Activated T-cell treated with anti-CD3 and anti-CD28 coated beads, Interleukin-2, amount 50 U/mL, for 72 hours (primary cell): ENCODE measurements at places on chromosomes 3 and 15.

GRCh38 chr3:102026656-102027055, 177.3 kb downstream of the NFKBIZ start:
- no peak for DNase-seq

DNA sequence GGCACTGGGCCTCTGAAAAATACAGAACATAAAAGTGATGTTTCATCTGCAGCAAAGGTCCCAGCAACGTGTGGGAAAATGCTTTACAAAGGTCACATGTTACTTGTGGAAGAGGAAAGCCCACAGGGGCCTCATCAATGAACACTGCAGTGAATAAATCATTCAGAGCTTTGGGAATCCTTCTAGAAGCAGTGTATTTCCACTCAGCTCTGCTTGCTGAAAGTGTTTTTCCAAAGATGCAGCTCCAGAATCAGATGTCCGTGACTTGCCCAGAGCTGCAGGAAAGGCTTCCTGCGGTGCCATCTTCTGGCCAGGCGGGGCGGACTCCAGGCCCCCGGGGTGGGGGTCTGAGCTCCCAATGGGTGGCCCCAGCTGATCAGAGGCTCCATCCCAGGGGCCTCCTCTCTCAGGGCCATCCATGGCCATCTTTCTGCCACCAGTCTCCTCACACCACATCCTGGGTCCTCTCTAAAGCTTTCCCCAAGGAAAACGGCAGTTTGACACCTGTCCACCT, 81.5 kb downstream of the C3orf70 start:
- DNase-seq, result no peak

DNA sequence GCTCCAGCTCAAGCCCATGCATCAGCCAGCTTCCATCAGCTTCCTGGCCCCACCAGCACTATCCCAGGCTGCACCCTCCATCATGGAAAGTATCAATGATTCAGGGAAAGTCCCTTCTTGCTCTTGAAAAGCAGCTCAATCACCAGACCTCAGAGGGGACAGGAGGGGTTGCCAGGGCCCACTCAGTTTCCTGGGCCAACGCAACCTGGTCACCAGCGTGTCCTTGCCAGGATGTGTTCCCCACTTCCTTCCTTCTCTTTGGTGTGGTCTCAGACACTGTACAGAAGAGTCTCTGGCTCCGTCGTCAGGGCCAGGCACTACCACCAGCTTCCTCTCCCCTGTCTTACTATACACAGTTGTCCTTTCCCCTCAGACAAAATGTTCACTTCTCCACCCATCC, 3.0 kb downstream of the HDC start:
- DNase-seq, result peak; percentile 76

DNA sequence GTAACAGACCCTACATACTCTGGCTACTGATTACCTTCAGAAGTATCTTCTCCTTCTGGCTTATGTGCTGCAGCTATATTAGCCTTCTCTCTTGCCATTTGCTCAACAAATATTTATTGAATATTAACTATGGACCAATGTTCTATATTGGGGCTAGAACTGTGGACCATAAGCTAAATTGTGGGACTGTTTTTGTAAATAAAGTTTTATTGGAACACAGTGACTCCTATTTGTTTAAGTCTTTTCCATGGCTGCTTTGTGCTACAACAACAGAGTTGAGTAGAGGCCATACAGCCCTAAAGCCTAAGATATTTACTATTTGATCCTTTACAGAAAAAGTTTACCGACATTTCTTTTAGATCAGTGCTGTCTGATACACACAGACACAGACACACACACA, 20.3 kb upstream of the XIRP1 start:
- DNase-seq, result no peak

- no peak for DNase-seq
Measured at GRCh38 chr3:67361770-67362169, 292.6 kb downstream of the SUCLG2 start.

DNA sequence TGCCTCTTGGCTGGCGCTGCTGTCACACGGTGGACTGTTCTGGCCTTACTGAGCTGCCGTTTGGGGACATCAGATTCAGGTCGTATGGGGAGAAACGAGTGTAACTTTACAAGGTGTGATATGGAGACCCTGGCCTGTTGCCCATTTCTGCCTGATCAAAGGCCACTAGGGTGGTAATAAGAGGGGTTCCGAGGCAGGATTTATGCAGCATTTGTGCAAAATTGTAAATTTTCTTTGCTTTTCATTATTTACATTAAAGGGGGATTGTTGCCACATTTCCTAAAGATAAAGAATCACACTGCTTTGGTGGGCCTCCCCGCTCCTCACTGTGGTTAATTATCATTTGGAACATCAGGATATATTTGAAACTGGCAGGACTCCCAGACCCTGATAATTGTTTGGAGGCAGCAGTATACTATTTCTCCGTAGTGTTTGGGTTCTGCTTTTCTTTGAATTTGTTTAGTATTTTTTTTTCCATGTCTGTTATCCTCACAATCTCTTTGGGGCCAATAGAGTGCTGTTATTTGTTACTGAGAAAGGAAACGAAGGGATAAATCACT, 891 bp downstream of the NXPE3 start:
- no peak for DNase-seq

GRCh38 chr15:78995921-78996893, 51.4 kb upstream of the CTSH start:
- DNase-seq, result no peak

GRCh38 chr3:121718205-121718846, 31.2 kb downstream of the GOLGB1 start:
- DNase-seq, result no peak

- no peak for DNase-seq
Measured at GRCh38 chr3:21326704-21327475, 424.1 kb downstream of the ZNF385D start.

GRCh38 chr3:98874602-98875249, 26.8 kb downstream of the DCBLD2 start:
- DNase-seq, result no peak

- DNase-seq, result peak; percentile 50
Measured at GRCh38 chr3:28317438-28318022, 31.0 kb upstream of the ZCWPW2 start.

- DNase-seq, result no peak
Measured at GRCh38 chr3:151327571-151328198, 1.7 kb downstream of the P2RY13 start.

- no peak for DNase-seq
Measured at GRCh38 chr3:183114384-183115178, 15.3 kb upstream of the MCCC1 start.

GRCh38 chr3:184713040-184713355, 1.1 kb upstream of the MAGEF1 start:
- no peak for DNase-seq

DNA sequence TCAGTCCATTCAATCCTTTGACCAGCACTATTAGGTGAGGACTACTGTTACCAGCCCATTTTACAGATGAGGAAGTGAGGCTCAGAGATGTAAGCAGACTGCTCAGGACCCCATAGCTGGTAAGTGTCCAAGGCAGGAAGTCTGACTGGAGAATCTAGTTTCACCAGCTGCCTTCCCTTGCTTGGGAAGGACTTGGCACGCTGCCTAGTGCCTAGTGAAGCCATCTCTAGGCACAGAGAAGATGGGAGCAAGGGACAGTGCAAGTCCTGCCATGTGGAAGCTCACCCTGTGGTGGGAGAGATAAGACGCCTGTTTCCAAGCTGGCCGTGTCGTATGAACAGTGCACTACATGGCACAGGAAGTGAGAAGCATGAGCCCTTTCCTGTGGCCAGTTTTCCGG, 111.8 kb upstream of the TMC3 start:
- no peak for DNase-seq

DNA sequence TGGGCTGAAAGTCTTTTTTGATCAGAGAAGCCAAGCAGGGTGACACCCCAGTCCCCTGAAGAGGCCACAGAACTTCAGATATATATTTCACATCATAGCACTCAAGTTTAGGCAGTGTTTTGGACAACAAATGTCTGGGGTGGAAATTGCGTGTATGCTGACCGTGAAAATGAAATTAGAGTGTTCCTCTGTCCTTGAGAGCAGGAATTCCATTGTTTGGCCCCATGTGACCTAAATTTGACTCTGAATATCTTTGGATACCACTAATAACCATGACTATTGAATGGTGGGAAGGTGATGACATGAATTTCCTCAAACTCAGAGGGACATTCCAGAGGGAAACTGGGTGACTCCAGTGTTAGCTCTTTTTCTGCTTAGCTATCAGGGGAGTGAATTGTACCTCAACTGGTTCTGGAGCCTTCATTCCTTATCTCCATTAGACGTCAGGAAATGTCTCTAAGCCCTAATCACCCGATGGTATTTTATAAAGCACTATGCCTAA, 263.5 kb upstream of the RASGRP1 start:
- DNase-seq, result no peak

GRCh38 chr3:74119221-74119620, 494.5 kb upstream of the PDZRN3 start:
- DNase-seq, result no peak

- no peak for DNase-seq
Measured at GRCh38 chr3:31010491-31010890, 116.0 kb upstream of the GADL1 start.

- no peak for DNase-seq
Measured at GRCh38 chr3:94089126-94089525, 26.3 kb downstream of the NSUN3 start.

DNA sequence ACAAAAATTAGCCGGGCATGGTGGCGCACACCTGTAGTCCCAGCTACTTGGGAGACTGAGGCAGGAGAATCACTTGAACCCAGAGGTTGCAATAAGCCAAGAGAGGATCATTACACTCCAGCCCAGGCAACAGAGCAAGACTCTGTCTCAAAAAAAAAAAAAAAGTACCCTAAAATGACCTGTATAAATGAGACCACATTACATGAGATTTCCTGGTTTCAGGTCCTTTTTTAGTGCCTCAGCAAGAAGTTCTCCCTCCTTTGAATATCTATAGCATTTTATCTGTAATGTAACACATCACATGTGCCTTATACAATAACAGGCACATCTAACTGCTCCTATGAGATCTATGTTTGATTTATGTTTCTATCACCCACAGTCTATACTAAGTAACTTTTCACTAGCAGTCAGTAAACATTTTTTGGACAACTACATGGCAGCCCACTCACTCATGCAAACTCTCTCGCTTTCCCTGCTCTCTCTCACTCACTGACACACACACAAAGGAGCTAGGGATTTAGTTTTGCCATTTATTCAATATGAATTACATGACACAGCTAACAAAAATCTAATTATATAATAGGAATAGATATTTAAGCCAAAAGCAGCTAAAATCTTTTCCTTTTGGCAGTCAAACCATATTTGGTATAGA, 34.1 kb downstream of the ADAM10 start:
- no peak for DNase-seq

- no peak for DNase-seq
Measured at GRCh38 chr3:5360453-5360852, 172.9 kb downstream of the EDEM1 start.

GRCh38 chr3:64382153-64382552, 156.9 kb upstream of the PRICKLE2 start:
- DNase-seq, result no peak

DNA sequence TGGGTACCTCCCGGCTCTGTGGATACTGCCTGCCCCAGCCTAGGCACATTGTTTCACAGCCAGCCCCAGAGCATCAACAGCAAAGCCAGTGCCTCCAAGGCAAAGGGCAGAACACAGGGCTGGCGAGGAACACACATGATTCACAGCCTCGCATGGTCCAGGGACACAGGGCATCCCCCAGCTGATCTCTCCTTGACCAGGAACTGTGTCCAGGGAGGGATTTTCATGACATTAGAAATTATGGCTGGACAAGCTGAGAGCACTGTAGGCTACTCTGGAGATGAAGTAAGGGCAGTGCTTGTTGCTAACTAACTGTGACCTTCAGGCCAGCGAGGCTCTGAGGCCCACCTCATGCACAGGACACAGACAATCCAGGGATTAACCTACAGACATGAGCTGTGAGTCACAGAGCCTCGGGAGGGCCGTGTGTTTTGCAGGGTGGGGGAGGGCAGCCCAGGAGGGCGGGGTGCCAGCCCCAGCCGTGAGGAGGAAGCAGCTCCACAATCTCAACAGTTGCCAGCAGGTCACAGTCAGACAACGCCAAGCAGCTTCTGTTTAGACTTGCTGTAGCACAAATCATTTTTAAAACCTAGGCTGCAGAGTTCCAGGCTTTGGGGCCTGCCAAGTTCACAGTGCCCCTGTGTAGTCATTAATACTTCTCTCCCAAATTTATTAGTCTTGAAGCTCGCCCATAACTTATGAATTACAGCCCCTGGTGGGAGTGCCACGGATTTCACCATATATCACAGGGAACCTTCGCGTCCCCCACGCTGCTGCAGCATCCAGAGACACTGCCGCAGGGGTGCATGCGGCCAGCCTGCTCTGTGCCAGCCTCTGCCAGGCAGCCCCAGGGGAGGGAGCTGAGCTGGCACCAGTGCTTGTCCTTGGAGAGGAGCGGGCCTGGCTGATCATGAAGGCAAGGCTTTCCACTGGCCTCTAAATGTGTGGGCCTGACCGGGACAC, 114.7 kb downstream of the ETFA start:
- no peak for DNase-seq

GRCh38 chr3:8458238-8458661, 43.4 kb upstream of the LMCD1 start:
- no peak for DNase-seq

- DNase-seq, result no peak
Measured at GRCh38 chr15:69782139-69782658, 315.5 kb downstream of the TLE3 start.

- DNase-seq, result no peak
Measured at GRCh38 chr3:86989006-86989405, 1.9 kb downstream of the VGLL3 start.

- DNase-seq, result no peak
Measured at GRCh38 chr3:26084629-26085028, 294.7 kb downstream of the OXSM start.

GRCh38 chr3:56322862-56323261, 145.4 kb downstream of the ERC2 start:
- no peak for DNase-seq

- no peak for DNase-seq
Measured at GRCh38 chr15:89198934-89199333, 22.4 kb downstream of the RLBP1 start.

DNA sequence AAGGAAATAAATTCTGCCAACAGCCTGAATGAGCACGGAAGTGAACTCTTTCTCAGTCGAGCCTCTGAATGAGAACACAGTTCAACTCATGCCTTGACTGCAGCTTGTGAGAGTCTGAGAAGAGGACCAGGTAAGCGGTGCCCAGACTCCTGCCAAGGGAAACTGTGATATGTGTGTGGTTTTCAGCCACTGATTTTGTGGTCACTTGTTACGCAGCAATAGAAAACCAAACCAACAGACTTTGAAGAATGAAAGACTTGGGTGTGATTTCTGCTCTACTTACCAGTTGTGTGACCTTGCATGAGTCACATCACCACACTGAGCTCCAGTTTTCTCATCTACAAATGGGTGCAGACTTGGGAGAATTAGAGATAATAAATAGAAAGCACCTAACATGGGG, 30.6 kb upstream of the FAM107A start:
- DNase-seq, result peak; percentile 30

- DNase-seq, result no peak
Measured at GRCh38 chr15:38517312-38517975, 47.2 kb downstream of the RASGRP1 start.

- no peak for DNase-seq
Measured at GRCh38 chr15:98896802-98897732, 110.5 kb downstream of the PGPEP1L start.
